HS-27A (cell line): ENCODE measurements at places on chromosomes 7 and 10.

DNA sequence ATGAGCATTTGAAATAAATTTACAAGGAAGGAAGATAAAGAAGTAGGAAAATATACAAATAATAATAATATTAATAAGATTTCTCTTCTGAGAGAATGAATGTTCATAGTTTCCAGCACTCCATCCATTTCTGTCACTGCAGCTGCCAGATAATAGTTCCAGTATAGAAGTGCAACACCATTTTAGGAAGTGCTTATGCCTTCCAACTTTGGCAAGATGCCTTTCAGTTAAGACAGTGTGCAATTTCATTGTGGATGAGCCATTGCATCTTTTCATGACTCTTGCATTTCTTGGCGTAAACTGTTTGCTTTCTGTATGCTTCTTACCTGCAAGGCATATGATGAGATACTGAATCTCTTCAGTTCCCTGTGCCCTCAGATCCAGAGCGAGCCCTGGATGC lies 185.0 kb downstream of the PDE1C start:
- DNase-seq = no peak

GRCh38 chr10:97207756-97208346 lies 22.1 kb upstream of the SLIT1 start:
- DNase-seq = no peak

GRCh38 chr10:26430641-26431163 lies 7.4 kb upstream of the APBB1IP start:
- no peak for DNase-seq

DNA sequence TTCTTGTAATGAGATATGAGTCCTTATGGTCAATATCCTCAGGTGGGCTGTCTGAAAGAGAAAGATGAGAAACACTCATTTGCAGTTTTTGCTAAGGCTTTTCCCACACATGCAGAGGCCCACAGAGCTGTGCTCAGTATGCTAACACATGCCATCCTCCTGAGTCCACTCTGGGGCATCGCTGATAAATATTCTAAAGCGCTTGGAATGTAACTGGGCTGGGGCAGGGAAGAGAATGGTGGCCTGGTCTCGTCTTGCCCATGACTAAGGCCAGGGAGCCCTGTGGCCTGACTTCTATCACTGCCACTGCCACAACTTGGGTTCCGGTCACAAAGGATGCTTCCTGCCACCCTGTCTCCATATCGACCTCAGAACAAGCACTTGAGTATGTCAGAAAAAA lies 199.7 kb upstream of the FRMD4A start:
- DNase-seq = peak; percentile 20

- DNase-seq = peak; percentile 1
Observed at GRCh38 chr10:11270135-11270857, 252.6 kb downstream of the CELF2 start.

DNA sequence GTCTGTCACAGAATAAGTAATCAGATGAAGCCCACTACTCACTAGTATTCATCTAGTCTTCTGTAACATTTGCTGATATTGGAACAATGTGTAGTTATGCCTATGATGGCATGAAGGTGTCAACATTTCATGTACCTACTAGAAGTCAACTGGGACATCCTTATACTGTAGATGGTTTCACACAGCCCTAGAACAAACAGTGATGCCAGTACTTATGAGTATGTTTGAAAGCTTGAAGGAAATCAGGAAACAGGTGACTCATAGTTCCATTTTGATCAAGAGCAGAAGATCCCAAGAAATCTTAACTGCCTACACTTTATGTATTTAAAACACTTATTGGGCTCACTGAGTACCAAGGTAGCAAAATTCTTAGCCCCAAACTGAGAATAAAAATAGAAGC lies 1519.6 kb downstream of the REEP3 start:
- no peak for DNase-seq

GRCh38 chr7:132272763-132273371 lies 303.4 kb downstream of the PLXNA4 start:
- no peak for DNase-seq

GRCh38 chr10:12609435-12609834 lies 260.1 kb downstream of the CAMK1D start:
- no peak for DNase-seq

DNA sequence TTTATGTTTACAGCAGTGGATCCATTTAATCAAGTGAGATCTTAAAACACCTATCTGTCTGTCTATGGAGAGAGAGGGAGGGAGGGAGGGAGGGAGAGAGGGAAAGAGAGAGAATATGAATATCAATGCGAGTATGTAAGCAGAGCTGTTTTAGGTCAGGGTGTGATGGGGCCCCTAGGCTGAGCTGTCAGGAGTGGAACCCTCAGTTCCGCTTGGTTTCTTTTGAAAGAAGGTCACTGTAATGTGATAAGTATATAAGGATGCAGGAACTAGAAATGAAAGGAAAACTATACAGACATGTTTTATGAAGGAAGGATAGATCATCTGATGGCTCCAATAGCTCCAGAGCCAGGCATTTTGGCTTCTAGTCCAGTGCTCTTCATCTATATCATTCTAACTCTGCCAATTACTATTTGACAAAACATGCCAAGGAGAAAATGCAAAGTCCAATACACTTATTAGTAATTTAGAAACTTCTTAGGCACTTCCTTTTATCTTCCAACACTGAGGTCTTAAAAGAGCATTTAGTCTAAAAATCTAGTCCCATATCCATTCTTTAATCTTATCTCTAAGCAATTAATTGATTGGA lies 70.3 kb downstream of the NRCAM start:
- DNase-seq = no peak

GRCh38 chr7:106393564-106394251 lies 108.9 kb upstream of the NAMPT start:
- DNase-seq = no peak

DNA sequence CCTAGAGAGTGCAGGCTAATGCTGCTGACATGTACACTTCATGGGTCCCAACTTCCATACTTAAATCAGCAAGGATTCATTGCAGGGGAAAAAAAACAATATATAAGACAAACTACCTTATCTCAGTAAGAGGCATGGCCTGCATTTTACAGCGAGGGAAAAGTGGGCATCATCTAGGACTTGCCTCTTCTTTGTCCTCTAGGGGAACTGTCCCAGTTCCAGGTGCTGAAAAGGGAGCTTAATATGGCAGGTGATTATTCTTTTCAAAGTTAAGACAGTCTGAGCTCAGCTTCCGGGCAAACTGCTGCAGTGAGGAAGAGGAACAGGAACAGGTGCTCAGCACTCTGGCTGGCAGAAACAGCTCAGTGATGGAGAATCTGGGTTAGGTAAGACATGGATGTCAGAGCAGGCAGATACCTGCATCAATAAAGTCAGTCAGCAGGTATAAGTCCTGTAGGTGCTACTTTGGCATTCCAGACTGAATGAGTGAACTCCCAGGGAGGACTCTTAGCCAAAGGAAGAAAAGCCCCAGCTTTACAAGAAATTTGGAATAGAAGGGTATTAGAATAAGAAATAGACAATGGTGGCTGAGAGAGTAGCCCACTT lies 147.2 kb downstream of the TMEM178B start:
- DNase-seq = no peak

DNA sequence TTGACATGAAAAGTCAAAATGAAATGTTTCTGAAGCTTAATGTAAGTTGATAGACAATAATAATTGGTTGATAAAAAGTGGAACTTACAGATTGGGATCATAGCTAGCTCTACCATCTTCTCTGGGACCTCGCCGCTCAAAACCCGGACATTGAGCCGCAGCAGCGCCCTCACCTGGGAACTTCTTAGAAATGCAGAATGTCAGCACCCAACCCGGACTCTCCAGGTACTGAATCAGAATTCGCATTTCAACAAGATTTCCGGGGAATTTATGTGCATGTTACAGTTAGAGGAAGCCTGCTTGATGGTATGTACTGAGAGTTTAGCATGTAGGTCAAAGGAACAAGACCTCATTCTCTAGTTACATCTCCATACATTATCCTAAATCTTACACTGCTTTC lies 36.7 kb upstream of the ABLIM1 start:
- DNase-seq = no peak

DNA sequence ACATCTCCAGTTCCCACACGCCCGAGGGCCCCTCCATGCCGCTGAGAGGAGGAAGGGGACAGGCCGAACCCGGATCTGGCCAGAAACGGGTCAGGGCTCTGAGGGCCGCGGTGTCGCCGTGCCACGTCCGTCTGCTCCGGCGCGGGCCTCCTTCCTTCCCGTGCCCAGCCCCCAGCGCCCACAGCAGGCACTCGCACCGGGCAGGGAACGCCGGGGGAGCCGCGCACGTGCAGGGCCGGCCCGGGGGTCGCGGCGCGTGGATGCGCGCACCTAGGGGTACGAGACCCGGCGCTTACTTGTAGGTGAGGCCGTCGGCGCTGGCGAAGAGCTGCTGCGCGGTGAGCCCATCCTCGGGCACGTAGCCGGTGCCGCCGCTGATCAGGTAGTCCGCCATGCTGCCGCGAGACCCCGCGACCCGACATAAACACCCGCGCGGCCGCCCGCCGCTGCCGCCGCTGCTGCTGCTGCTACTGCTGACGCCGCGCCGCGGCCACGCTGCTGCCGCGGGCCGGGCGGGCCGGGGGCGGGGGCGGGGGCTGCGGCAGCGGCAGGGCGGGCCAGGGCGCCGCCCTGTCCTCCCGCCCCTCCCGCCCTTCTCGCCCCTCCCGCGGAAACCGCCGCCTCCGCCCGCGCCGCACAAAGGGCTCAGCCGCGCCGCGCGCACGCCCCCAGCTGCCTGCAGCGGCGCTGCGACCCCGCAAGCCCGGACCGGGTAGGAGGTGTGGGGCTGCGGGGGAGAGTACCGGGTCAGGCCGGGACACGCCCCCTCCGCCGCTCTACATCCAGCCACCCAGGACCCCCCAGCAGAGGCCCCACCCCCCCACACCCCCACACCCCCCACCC lies 4.1 kb downstream of the IMPDH1 start:
- no peak for DNase-seq

GRCh38 chr7:99290980-99291607 lies 18.5 kb downstream of the MYH16 start:
- DNase-seq = no peak

DNA sequence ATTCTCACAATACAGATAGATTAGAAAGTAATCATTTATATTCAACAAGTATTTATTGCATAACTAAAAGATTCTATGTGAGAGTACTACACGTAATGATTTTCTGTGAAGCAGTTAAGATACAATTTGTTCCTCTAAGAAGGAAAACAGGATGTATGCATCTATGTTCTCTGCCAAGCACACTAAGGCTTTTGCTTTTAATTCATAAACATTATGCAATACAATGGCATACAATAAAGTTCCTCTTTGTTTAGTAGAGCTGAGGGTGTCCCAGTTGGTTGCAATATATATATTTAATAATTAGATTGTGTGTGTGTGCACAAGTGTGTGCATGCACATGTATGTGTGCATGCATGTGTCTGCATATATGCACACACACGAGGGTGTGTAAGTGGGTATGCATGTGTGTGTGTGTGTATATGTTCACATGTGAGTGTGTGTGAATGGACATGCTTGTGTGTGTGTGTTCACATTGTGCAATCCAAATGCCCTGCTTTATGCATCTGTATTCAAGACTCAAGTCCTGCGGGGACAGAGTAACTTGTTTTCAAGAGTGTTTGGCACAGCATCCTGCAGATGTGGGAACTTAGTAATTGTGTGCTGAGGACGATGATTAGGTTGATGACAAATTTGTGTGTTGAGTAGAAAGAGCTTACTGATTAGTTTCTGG lies 481.5 kb upstream of the KLF6 start:
- no peak for DNase-seq

- DNase-seq = no peak
Observed at GRCh38 chr7:30423788-30424505, 54.6 kb downstream of the NOD1 start.

- DNase-seq = no peak
Observed at GRCh38 chr10:114684084-114684821, 26.2 kb upstream of the ABLIM1 start.

- no peak for DNase-seq
Observed at GRCh38 chr7:125326666-125327255, 397.1 kb upstream of the POT1 start.

GRCh38 chr7:94995921-94996320 lies 88.5 kb downstream of the PPP1R9A start:
- no peak for DNase-seq

DNA sequence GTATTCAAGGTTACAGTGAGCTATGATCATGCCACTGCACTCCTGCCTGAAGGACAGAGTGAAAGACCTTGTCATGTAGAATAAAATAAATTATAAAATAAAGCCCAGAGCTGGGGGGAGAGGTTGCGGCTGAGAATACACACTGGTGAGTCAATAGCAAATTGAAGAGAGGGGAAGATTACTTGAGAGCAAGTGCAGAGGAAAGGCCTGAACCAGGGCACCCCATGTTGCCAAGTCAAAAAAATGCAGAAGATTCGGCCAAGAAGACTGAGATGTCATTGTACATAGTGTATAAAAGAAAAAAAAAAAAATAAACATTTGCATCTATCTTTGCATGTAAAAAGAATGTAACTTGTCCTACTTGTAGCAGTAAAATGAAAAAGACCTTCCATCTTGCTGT lies 32.5 kb downstream of the RHEB start:
- no peak for DNase-seq

DNA sequence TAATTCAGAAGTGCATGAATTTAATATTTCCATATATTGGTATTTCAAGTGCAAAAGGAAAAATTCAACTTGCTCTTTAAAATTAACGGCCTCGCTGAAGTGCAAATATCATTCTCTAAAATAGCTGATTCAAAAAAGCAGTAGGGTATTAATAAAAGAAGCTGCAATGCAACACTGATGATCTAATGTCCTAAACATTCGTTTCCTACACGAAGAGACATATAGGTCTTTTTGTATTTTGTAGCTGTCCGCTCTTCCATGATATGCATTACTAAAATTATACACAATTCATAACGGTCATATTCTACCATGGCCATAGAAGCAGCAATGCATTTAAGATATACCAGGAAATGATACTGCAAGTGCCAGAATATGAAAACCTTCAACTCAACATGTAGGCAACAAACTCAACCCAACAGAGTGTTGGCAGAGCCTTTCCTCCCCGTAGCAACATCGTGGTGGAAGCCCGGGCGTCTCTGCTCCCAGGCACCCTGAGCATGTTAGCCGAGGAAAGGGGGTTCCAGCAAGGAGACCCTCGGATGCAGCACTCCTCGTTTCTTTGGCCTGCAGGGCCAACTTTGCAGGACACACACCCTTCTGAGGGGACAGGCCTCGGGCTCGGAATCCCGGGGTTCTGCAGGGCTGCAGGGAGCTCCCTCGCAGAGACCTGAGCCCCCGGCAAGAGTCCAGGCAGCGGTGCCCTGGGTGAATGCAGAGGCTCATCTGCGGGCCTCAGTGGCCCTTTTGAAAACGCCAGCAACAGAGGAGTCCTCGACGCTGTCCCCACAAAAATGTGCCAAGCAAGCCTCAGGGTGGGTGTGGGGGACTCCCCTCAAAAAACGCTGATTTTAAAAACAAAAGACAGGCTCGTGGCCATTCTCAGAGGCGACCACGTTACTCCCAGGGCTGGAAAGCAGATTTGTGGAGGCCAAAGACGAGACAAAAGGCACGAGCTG lies 1.6 kb downstream of the FAM171A1 start:
- DNase-seq = no peak

GRCh38 chr10:5958675-5959074 lies 18.7 kb downstream of the IL15RA start:
- DNase-seq = no peak

DNA sequence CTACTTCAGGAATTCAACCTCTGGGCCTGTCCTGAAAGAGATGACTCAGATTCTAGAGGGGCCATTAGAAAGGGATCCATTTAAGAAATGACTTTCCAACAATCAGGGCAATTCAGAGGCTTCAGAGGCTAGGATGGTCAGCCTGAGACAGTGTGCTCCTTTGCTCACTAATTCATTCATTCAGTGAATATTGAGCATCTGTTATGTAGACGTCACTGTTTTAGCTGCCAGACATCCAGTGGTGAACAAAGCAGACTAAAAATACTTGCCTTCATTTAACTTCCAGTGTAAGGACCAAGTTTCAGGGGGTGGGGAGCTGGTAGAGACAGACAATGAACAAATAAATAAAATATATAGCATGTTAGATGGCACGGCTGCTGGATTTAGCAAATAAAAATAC lies 1.6 kb downstream of the KIAA1217 start:
- no peak for DNase-seq
